Stimulated activated CD8-positive, alpha-beta memory T cell treated with anti-CD3 and anti-CD28 coated beads, Interleukin-12 subunit alpha, Interleukin-12 subunit beta, amount 100 ng/mL, for 1 hour (primary cell): ENCODE measurements at places on chromosomes 16 and 17.

GRCh38 chr17:37148156-37148555, 199.4 kb downstream of the AATF start:
- DNase-seq, result no peak

GRCh38 chr16:19876501-19877059, 8.1 kb downstream of the GPRC5B start:
- DNase-seq, result no peak

GRCh38 chr16:14015033-14015432, 56.1 kb upstream of the MRTFB start:
- DNase-seq, result no peak

GRCh38 chr16:21996923-21997696, 3.8 kb downstream of the PDZD9 start:
- no peak for DNase-seq

GRCh38 chr16:64312980-64313379, 808.9 kb downstream of the CDH11 start:
- no peak for DNase-seq

DNA sequence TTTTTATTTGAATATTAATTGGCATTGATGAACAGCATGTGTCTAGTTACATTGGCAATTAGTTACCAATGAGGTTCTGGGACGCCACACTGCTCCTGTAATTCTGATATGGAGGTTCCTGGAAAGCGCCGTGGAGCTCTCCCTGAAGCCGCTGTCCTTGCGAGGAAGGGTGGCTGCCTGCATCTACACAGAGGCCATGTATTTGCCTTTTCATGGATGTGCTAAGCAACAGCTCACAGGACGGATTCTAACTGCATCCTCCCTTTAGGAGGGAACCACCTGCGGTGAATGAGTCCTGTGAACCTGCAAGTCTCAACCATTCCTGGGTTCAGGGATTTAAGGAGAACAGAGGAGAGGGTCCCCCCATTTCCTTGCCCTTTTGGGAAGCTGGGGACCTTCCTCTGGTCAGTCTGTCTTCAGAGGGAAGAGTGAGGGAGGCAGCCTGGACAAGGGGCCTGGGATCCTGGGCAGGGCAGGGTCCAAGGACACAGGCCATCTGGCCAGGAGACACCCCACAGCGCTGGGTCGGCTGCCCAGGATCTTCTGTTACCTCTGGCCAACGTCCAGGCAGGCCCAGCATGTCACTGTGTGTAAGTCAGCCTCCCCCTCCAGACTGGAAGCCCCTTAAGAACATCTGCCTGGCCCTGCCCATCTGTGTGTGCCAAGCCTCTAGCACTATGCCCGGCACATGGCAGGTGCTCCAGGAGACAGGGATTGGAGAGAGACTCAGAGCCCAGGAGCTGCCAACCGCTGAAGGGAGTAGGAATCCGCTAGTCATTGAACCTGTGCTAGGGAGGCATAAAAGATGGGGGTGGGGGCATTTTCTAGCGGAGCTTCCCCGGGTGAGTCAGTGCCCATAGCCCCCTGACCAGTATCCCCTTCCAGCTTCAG, 314.1 kb upstream of the TNRC6C start:
- DNase-seq, result no peak

DNA sequence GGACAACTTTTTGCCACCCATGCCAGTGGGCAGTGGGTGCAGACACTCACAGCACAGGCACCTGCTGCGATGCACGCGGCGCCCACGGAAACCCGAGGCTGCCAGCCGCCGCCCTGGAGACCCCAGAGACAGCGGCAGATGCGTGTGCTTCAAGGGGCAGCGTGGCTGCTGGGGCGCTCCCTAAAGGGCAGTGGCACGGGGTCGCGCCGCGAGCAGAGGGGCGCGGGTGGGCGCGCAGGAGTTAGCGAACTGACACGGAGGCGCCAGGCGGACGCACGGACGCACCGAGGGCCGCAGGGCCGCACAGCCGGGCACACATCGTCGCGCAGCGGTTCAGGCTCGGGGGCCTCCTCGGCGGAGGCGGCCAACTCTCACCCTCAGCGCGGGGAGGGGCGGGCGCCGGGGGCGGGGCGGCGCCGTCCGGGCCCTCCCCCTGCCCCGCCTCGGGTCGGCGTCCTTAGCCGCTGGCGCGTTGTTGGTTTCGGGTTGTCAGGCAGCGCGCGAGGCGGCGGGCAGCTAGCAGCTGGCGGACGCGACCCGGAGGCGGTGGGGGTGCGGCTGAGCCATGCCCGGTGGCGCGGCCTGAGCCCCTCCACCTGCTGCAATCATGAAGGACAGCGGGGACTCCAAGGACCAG, at the start of gene KIF19:
Gene KIF19, plus strand, starts transcription at position 484 of the 637 bp plus-strand sequence. Its CDS starts 124 bp downstream, at position 608.
- DNase-seq, result peak; percentile 11

DNA sequence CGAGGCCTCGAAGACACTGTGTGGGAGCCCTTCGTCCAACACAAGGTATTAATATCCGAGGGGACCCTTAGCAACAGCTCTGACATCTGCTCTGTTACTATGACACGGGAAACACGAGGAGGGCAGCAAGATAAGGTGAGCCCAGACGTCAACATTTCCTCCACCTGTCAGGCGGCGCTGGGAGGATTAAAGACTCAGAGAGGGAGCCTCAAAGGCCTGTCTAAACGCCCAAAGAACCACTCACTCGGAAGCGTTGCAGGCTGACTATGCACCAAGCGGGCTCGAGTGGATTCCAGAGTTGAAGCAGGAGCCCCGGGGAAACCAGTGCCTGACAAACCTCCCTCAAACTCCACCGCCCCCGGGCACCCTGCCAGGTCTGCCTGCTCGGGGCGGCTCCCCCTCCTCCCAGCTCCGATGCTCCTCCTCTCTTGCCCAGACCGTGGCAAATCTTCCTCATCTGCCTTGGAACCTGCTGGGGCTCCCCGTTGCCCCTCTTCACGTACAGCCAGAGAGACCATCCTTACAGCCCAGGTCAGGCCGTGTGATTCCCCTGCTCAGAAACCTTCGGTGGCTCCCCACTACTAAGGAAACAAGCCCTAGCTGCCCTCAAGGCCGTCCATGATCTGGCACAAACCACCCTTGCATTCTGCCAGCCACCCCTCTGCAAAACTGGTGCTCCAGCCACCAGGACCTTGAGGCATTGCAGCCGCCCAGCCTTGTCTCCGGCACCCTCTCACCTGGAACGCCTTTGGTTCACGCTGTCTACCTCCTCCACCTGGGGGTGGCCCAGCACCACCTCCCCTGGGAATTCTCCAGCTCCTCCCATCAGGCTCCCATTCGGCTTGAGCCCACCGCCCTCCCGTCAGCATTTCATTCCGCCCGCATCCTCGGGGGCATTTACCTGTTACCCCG, 16.2 kb downstream of the RPH3AL start:
- DNase-seq, result peak; percentile 11

DNA sequence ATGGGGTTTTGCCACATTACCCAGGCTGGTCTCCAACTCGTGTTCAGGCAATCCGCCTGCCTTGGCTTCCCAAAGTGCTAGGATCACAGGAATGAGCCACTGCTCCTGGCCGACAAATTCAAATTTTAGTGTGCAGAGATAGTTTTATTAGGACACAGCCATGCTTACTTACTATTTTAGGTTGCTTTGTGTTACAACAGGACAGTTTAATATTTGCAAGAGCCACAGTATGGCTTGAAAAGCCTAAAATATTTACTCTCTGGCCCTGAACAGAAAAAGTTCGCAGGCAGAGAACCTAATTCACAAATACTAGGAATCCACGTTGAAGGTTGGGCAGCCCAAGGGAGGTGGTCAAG, 12.6 kb upstream of the ETV4 start:
- DNase-seq, result no peak

DNA sequence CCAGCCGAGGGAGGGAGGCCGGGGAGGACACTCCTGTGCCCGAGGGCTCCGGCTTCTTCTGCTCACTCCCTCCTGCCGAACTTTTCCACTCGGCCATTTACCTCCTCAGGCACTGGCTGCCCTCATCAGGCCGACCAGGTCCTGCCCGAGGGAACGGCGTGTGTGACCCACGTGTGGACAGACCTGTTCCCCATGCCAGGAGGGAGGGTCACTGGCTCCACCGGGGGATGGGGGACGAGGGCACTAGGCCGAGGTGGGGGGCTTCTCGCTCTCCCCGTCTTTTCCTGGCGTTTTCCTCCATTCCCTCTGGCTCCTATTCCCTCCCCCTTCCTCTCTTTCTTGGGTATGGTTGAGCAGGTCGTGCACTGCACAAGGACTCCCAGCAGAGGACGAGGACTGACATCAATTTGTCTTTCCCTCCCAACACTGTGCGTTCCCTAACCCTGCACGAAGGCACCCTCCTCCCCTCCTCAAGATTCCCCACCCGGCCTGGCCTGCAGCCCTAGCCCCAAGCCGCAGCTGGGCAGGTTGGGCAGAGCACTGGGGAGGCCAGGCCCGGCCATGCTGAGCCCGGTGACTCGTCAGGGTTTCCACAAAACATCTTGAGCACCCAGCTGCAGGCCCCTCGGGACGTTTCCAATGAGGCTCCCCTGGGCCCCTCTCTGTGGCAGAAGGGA, 3.2 kb upstream of the IL17C start:
- no peak for DNase-seq

DNA sequence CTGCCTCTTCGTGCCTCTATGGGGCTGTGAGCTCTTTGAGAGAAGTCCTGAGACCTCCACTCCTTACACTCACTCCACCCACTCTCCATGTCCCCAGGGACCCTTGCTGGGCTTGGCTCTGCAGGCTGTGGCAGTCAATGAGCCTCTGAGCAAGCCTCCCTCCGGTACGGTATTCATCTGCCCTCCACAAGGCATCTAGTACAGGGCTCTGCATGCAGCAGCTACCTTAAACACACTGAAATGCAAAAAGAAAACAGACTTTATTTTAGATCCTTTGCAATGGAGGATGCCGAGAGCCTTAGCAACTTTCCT, 38.9 kb upstream of the SMPD3 start:
- no peak for DNase-seq

DNA sequence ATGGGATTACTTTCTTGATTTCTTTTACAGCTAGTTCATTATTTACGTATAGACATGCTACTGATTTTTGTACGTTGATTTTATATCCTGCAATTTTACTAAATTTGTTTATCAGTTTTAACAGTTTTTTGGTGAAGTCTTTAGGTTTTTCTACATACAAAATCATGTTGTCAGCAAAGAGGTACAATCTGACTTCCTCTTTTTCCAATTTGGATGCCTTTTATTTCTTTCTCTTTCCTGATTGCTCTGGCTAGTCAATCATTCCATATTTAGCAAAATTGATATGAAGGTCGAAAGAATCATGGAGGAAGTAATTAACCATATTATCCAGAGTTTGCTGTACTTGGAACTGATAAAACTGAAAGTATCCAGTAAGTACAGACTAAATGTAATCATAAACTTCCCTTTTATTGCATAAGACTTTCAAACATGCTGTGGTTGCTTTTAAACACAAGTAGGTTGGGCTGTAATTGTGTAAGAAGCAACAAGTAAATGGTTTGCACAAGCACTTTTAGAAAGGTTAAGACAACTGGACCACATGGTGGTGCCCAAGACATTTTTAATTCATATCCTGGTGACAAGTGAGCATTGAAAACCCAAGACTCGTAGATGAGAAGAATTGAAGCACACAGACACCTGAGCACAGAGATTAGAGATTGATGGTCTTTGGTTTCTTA, 8.4 kb downstream of the GDE1 start:
- DNase-seq, result no peak

- DNase-seq, result no peak
Measured at GRCh38 chr16:4404247-4404966, 12.0 kb downstream of the CORO7 start.

GRCh38 chr16:85428899-85429775, 184.0 kb upstream of the GSE1 start:
- DNase-seq, result no peak

DNA sequence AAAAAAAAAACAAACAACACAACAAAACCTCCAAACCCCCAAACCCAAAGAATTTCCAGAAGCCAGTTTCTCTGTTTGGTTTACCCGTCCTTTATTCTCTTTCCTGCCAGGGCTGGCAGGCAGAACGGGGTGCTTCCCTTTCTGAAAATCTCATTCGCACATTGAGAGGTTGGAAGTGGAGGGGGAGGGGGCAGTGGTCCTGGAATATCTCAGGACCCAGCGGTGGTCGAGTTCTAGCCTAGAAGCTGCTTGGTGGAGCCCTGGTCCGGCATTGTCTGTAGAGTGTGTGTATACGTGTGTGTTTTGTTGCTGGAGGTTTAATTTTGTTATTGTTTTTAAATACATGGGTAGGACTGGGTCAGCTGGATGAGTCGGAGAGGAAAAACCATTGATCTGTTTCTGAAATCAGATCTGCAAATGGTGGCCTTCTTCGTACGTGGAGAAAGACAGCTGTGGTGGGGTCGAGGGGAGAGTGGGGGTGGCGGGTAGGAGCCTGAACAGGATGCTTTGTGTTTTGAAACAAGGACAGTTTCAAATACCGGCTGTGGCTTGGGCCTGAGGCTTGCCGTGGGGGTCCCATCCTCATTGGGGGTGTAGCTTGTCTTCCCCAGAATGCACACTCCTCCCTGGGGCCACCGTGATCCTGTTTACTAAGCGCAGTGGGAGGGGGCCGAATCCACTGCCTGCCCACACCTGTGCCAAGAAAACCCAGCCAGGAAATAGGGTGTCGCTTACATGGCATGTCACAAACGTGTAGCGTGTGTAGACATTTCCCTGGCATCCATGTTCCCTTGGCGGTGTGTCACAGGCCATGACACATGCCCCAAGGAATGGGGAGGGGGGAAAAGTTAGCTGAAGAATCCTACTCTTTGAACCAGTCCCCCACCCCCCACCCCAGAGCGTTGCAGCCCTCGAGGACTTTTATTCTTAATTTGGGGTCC, 1.6 kb downstream of the CMIP start:
- no peak for DNase-seq
